GM12891 (cell line): ENCODE measurements at places on chromosomes 12 and 14.
A peak's percentile ranks its signal among the peaks of the same experiment; 100 is the strongest.

GRCh38 chr12:121980191-121980891 lies 41.3 kb upstream of the BCL7A start:
- DNase-seq = peak; percentile 36

DNA sequence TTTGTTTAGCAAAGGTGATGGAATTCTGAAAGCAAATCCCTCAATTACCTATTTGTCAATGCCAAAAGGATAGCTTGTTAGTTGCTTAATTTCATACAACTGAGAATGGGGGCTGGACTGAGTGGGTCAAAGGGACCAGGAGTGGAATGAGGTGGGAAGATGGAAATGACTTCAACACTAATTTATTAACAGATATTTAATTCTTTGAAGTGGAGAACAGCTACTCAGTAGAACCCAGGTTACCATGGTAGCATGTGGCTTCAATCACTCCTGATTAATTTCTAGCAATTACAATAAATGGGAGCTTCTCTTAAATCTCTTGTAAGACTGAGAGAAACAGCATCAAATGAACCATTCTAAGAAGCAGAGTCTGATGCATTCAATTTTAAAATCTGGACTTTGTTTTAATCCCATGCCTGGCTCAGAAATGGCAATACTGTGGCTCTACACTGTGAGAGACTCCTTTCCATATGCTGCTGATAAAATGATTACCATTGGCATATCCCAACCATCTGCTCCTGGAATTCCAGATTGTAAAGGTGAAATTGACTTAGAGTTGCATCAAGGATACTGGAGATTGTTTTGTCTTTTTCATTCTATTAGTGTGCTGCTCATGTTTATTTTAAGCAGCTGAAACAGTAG lies 607.8 kb downstream of the SNAPC1 start:
- DNase-seq = no peak

DNA sequence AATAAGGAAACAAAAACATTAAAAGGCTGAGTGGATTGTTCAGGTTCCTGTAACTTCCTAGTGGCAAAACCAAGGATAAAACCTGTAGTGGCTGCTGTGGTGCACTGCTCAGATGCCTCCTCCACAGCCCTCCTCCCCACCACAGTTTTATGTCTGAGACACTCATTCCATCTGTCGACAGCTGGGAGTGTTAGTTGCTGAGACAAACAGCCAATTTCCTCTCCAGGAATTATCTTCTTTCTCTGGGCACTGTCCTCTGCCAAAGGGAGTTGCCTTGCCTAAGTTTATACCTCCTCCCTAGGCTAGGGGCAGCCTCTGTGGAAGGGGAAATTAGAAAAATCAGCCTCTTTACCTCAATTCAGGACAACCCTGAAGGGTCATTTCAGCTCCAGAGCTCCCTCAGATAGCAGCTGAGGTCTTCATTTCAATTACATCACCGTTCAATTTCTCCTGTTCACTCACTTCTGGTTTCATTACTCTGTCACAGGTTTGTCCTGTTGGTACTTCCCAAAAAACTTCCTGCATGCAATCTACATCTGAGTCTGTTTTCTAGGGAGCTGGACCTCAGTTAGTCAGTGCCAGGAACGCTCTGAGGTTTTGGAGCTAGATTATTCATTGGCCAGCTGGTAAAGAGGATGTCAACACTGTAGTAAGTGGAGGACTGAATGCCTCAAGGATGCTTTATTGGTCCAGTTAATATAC lies 74.9 kb upstream of the ATP2B1 start:
- DNase-seq = no peak

GRCh38 chr14:52366796-52367315 lies 52.7 kb downstream of the PTGER2 start:
- DNase-seq = no peak

GRCh38 chr12:117404203-117404853 lies 42.9 kb upstream of the NOS1 start:
- DNase-seq = no peak

GRCh38 chr12:3215410-3215975 lies 138.3 kb downstream of the TSPAN9 start:
- DNase-seq = no peak

DNA sequence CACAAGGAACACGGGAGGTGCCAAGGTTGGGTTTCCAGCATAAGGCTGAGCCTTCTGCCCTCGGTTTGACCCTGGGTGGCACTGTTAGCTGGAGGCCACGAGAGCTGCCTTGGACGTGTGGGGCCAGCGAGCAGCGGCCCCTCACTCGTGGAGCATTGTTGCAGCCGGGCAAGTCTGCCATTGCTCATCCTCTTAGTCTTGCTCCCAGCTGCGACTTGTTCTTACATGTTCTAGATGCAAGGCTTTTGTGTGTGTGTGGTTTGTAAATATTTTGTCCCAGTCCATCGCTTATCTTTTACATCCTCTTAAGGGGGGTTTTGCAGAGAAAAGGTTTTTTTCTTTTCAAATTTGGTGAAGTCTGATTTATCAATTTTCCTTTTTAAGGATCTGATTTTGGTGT lies 21.1 kb upstream of the C1S start:
- DNase-seq = no peak

DNA sequence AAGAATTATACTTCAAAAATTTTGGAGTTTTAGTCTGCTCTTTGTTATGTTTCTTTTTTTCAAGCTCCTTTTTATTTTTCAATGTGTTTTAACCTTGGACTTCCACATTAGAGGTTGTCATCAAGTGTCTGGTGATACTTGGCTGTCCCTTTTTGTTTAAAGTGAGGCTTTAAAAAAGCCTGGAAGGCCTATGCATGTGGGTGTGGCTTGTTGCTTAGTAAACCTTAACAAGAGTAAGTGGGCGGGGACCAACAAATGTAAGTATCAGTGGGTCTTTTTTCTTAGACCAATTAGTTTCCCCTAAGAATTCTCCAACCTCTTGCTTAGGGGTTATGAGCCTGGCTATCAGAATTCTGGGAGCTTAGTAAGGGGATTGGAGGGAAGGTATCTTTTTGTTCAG lies 26.4 kb downstream of the HCFC2 start:
- DNase-seq = no peak

GRCh38 chr14:52678591-52678990 lies 16.8 kb downstream of the ERO1A start:
- no peak for DNase-seq

DNA sequence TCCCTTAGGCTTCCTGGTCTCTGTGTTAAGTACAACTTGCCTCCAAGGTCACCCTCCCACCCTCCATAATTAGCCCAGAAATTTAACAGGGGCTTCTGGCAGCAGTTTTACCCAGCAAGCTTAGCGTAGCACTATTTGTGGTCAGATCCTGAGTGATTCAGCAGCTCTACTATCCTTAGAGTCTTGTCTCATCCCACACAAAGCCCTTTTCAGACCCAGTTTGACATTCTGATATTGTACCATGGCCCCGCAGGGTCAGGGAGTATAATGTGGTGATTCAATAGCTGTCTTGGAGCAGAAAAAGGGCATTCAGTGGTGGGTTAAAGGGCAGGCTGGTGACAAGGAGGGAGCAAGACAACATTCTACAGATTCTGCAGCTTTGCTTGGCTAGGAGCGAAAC lies 153.8 kb upstream of the DDHD1 start:
- no peak for DNase-seq

GRCh38 chr12:6829536-6830220 lies 1.5 kb downstream of the P3H3 start:
- no peak for DNase-seq

DNA sequence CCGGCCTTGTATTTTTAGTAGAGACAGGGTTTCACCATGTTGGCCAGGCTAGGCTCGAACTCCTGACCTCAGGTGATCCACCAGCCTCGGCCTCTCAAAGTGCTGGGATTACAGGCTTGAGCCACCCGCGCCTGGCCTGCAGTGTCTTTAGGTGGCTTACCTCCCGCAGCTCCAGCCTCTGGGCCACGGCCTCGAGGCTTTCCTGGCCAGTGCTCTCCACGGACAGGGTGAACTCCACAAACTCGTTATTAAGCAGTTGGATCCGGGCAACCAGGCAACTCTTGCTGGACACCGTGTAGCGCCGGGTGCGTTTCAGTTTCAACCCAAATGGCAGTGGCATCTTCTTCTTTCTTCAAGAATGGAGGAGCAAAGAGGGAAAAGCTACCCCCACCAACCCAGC lies 4.7 kb downstream of the PTPN21 start:
- DNase-seq = no peak

DNA sequence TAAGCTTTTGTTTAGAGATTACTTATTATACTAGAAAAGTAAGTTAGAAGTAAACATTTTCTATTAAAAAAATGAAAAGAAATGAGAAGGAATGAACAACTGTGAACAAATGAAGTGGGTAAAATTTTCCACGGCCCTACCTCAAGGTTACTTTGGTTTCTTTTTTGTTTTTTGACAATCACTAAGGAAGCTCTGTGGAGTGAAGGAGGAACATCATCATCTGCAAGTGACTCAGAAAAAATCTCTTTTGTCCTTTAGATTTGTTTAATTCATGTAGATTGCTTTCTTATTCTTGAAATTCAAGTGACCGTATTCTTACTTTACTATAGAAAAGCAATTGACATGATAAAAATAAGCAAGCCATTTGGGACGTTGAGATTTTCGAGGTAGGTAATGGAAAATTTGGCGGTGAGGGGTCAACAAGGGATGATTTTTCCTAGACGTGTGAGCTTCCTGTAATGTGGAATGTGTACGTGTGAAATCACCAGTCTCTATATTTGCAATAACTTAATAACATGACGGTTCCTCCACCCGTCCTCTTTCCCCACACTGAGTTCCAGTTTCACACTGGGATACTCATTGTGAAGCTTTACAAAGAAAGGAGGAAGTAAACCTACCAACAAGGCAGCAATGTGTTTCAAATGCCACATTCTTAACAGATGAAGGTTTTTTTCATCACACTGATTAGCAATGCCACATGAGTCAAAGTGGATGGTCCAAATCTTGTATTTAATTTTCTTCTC lies 62.3 kb upstream of the EGLN3 start:
- no peak for DNase-seq

GRCh38 chr12:91422811-91423692 lies 240.4 kb upstream of the DCN start:
- DNase-seq = no peak

GRCh38 chr12:109255377-109255776 lies 53.7 kb downstream of the FOXN4 start:
- DNase-seq = no peak

GRCh38 chr14:61080591-61081010 lies 99.6 kb downstream of the SLC38A6 start:
- no peak for DNase-seq

DNA sequence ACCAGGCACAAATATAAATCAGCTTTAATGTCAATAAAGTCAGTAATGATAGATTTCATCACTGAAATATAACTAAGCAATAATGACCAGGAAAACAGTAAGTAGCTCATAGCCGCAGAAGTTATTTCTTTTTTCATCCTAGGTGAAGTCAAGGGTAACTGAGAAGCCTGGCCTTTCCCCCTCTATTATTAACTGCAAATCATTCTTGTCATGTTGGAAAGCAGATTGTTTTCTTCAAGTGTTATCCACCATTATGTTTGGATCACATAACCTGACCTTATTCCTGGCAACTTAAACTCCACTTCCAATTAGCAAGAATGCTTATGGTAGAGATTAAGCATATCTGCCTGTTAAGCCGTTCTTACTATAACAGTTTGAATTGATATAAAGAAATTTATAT lies 603.4 kb upstream of the FOXG1 start:
- no peak for DNase-seq

- DNase-seq = no peak
These were observed 4.9 kb downstream of the KRT1 start for GRCh38 chr12:52675301-52675701.

GRCh38 chr14:58752771-58753201 lies 115.0 kb downstream of the DACT1 start:
- no peak for DNase-seq

DNA sequence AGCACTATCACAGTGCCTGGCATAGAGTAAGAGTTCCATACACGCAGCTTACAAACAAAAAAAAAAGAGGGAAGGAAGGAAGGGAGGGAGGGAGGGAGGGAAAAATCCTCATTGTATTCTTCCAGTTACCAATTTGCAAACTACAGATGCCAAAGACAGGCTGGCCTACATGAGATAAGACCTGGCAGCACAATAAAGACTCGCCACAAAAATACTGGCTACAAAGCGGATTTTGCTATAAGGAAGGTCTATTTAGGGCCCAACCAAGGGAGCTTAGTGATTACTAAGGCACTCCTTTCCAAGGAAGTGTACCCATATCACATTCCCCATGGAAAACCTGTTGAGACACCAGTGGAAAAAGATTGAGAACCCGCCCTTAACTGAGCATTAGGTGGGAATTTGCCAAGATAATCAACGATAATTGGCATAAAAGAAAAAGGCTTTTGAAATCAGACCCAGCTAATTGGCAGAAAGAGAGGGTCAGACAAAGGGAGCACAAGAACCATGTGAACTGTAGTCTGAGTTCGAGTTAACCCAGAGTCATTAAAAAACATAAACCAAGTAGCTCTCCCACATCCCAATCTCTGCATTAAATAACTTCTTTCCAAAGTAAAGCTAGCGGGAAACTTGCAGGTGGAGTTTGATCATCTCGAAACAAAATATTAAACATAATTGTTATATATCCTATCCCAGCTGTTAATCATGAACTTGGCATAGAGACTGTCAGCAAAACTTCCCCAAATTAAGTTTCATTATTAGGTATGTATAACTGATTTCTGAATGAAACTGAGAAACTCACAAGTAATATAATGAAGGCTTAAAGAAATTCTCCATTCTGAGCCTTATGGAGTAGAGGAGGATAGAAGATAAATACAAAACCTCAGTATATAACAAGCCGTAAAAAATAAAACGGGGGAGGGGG lies 50.1 kb downstream of the PHLDA1 start:
- DNase-seq = no peak

- DNase-seq = no peak
These were observed 340.2 kb downstream of the SEC23A start for GRCh38 chr14:38762845-38763244.

DNA sequence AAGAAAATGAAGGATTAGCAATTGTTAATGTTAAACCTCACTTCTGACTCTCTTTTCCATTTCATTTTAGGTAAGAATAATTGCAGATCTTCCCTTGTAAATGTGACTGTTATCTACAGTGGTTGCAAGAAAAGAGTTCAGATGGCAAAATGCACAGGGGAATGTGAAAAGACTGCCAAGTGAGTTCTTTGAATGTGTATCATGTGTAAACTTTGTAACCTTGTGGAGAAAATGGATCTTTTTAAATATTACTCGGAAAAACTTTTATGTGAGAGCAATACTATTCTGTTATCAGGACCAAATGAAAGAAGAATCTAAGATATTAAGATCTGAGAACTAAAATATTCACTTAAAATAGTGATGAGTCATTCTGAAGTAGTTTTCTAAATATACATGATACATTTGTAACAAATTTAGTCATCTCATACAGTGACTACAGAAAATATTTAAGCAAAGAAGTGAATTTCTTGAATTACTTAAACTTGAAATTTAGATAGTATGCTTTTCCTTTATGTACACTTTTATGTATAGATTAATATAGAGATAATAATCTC lies 122.5 kb upstream of the CNTN1 start:
- no peak for DNase-seq
